Hepatocyte (in vitro differentiated cells): ENCODE measurements at places on chromosomes 6 and 20. TPM values are rescaled to one million over a fixed set of nuclear protein-coding genes. Genes with fewer than 3 reads are reported as not detected.

GRCh38 chr20:25194333-25194972 lies 1.1 kb upstream of the ENTPD6 start:
- no peak for DNase-seq

DNA sequence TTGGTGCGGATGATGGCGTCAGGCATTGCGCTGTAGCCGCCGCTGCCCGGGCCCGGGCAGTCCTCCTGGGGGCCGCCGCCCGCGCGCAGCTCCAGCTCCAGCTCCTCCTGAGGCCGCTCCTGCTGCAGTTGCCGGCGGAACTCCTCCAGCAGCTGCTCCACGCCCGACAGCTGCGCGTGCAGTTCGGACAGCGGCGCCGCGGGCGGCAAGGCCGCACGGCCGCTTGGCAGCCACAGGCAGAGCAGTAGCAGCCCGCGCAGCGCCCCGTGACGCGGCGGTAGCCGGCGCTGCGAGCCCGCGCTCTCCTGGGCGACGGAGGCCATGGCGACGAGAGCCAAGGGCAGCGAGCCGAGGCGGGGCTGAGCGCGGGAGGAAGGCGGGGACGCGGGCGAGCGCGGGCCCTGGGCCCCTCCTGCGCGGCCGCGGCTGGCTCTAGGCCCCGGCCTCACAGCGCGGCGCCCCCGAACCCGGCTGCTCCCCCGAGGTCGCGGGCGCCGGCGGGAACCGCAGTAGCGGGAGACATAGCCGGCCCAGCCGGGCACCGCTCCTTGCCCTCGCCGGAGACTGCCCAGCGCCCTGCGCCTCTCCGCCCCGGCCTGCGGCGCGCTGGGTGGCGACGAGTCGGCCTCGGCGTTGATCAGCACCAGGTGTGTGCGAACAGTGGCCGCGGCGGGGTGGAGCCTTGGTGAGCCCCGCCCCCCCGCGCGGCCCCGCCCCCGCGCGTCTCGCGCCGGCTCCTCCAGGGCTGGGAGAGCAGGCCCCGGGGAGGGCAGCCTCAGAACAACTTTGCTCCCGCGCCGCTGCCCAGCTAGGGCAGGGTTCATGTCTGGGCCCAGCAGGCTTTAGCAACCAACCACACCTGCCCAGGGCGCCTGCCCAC lies at the start of gene LRP11:
TSS of gene LRP11 (minus strand) at position 662 of the 880 bp plus-strand sequence. CDS start at position 323, 339 bp downstream.
- DNase-seq, result peak; percentile 94

Gene CASS4
- total RNA-seq, result 0.13 TPM in 1 of 2 replicates, not detected in the other

- DNase-seq, result peak; percentile 47
These were observed 238.1 kb downstream of the RNGTT start for GRCh38 chr6:88725111-88725975.

DNA sequence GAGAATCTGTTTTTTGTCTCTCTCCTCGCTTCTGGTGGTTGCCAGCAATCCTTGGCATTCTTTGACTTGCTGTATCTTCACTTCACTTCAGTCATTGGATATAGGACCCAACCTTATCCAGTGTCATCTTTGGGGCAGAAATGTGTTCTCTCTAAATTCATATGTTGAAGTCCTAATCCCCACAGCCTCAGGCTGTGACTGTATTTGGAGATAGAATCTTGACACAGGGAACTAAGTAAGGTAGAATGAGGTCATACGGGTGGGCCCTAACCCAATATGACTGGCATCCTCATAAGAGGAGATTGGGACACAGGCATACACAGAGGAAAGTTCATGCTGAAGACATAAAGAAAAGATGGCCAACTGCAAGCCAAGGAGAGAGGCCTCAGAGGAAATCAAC lies 51.9 kb upstream of the TPD52L1 start:
- DNase-seq, result no peak

Gene HECA
- 21.7 and 27.8 TPM in 2 replicates for total RNA-seq

DNA sequence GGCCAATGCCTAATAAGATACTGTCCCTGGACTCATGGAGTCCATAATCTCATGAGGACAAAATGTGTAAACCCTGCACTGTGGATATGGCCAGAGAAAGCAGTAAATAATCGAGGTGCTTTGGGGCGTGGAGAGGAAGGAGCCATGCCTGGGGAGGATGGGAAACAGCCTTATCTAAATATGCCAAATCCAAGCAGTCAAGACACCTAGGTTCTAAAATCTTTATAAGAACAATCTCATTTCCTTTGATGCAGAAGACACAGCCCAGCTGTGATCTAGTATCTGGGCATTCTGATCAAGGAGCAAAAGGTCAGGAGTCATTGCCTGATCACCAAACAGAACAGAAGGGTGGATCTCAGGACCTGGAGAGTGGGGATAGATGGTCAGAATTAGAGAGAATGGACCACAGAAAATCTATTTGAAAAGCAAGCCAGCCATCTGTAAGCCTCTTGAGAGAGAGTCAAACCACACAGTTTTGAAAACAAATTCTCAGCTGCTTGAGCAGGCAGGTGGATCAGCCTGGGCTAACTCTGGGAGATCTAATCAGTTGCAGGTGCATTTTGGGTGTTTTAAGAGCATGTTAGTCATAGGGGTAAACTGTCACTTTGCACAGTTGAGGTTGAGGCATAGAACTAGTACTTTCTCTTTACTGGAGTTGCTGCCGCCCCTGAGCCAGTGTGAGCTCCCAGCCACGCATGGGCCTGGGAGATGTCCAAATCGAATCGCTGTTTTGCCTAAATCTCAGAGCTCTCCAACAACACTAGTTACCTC lies 130.8 kb upstream of the TNFAIP3 start:
- DNase-seq, result no peak

DNA sequence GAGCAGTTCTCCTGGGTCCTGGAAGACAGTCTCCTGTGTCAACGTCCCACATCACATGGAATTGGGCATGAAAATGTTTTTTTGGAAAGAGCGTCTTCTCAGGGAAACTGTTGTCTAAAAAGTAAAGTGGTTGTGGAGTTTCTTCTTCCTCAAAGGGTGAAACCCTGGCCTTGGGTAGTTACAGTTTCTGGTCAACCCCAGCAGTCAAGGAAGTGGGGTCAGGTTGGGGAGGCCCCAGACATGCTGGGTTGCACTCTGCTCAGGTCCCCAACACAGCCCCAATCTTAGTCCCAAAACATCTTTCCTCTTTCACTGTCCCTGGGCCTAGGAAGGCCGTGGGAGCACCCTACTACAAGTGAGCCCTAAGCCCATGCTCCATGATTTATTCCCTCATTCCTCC lies 996 bp upstream of the NFKBIE start:
- DNase-seq, result no peak

Gene BMP6
- total RNA-seq, result 2.9 and 4.3 TPM in 2 replicates

- DNase-seq, result no peak
These were observed 12.5 kb downstream of the GZF1 start for GRCh38 chr20:23374441-23374840.

DNA sequence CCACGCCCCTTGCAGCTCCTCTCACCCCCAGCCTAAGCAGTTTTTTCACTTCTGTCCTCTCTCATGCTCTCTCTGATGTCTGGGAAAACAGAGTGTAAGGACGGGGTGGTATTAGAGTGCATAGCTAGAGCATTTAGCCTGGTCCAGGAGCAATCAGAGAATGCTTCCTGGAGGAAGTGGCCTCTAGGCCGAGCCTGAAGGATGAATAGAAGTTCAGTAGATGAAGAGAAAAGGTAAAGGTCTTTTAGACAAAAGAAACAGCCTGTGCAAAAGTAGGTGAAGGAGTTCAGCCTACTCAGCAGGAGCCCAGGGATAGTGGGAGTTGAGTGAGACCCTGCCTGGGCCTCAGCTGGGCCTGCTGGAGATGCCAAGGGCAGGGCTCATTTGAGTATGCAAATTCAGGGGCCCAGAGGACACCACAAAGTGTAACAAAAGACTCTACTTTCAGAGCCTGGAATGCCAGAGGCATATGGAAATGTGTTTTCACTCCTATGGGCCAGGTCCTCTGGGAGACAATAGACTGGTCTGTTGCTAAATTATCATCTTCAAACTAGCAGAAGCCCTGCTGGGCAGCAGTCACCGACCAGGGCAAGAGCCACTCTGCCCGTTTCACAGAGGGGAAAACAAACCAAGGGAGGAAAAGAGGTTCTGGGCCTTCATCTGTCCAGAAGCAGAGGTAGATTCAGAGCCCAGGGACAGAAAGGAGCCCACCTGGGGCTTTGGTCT lies 19.7 kb upstream of the TM9SF4 start:
- DNase-seq, result no peak

DNA sequence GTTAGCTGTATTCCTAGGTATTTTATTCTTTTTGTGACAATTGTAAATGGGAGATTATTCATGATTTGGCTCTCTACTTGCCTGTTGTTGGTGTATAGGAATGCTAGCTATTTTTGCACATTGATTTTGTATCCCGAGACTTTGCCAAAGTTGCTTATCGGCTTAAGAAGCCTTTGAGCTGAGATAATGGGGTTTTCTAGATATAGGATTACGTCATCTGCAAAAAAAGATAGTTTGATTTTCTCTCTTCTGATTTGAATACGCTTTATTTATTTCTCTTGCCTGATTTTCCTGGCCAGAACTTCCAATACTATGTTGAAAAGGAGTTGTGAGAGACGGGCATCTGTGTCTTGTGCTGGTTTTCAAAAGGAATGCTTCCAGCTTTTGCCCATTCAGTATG lies 163.2 kb upstream of the UST start:
- DNase-seq, result no peak

GRCh38 chr6:97052896-97053295 lies 128.4 kb downstream of the KLHL32 start:
- no peak for DNase-seq

GRCh38 chr6:44999066-44999465 lies 329.1 kb upstream of the RUNX2 start:
- DNase-seq, result no peak

- DNase-seq, result peak; percentile 59
These were observed 37.7 kb downstream of the FOXO3 start for GRCh38 chr6:108598305-108598863.

- no peak for DNase-seq
These were observed 64.4 kb downstream of the UBE2V1 start for GRCh38 chr20:50048420-50049166.

Gene C6orf89
- 39.6 and 44.8 TPM in 2 replicates for total RNA-seq

Gene C6orf15
- total RNA-seq, result not detected in 2 replicates

GRCh38 chr6:161459008-161459615 lies 185.3 kb upstream of the AGPAT4 start:
- DNase-seq, result no peak

GRCh38 chr20:16111852-16112412 lies 461.3 kb downstream of the KIF16B start:
- DNase-seq, result no peak

Gene PPIL6
- 2.2 and 2.6 TPM in 2 replicates for total RNA-seq

Gene ID4
- total RNA-seq, result 44.3 and 54.6 TPM in 2 replicates

- no peak for DNase-seq
These were observed 9.5 kb downstream of the TRIM38 start for GRCh38 chr6:25972128-25972527.

DNA sequence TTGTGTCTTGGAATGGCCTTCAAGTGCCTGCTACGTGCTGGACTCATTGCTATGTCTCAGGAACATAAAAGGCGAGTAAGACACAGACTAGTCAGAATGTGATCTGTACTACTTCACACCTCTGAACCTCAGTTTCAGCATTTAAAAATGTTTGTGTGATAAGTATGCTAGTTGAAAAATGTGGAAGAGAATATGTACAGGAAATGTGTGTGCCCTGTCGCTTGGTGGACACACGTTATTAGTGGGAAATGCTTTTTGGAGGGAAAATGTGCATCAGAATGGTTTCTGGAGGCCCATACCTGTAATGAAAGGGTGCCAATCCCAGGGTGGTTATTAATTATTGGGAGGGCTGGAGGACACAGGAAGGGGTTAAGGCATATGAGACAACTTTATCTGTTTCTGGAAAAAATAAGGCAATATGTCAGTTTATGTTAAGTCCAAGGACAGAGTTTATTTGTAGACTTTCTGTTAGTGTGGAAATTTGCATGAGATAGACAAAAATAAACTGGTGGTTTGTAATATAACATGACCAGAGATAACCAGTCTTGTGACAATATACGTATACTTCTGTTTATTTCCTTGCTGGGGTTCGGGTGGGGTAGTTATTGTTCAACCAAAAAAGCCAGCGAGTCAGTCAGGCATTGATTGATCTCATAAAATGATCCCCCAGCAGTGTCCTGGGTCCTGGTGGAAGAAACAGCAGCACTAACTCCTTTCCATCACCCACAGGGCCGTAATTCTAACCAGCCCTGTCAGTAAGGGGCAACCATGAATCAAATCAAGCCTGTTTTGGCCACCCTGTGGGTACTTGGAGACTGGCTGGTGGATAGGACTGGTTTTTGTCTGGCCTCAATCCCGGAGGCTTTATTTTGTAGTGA lies 117.9 kb downstream of the JARID2 start:
- DNase-seq, result no peak

Gene PDE7B
- total RNA-seq, result 7.2 and 9.2 TPM in 2 replicates

Gene ETV7
- 0.88 and 1.2 TPM in 2 replicates for total RNA-seq

DNA sequence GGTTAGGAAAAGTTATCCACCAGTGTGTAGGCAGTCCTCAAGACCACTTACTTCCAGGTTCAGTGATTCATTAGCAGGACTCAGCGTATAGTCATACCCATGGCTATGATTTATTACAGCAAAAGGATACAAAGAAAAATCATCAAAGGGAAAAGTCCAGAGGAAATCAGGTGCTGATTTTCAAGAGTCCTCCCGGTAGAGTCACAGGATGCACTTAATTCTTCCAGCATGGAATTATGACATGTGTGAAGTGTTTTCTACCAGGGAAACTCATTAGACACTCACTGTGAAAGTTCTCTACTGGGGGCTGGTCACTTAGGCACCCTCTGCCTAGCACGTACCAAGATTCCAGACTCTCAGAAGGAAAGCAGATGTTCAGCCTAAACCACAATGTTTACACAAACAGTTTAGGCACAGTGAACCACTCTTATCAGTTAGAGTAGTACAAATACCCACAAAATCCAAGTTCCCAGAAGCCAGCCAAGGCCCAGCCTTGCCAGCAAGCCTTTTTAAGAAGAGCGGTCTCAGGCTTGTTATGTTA lies 10.2 kb downstream of the WFDC3 start:
- peak; percentile 53 for DNase-seq

Gene OR2H1
- total RNA-seq, result not detected in 2 replicates
